Stomach (tissue), 19 donors: ENCODE measurements at places on chromosomes 3 and 15.

DNA sequence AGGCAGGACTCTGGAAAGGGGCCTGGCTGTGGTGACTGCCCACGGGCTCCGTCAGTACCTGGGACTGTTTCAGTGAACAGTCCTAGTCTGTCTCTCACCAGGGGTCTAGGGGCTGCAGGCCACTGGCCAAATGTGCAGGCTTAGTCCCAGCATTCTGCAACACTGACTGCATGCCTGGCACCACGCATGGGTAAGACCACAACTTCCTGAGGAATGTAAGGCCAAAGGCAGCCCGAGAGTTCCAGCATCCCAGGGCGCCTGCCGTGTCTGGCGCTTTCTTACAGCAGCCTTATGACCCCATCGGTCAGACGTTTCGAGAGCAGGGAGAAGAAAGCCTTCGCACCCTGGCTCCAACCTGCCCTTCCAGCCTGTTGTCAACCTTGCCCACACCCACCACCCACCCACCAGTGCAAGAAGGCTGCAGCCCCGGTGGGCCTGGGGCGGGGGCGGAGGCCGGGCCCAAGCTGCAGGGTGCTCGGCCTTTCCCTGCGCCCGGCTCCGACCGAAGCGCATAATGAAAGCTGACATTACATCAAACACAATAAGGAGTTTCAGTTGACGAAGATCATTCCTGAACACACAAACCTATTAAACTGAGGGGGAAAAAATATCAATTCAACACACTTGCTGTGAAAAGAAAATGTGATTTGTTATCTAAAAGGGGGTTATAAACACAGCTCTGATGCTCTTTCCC lies 29.5 kb upstream of the TMEM115 start:
- no peak for DNase-seq

DNA sequence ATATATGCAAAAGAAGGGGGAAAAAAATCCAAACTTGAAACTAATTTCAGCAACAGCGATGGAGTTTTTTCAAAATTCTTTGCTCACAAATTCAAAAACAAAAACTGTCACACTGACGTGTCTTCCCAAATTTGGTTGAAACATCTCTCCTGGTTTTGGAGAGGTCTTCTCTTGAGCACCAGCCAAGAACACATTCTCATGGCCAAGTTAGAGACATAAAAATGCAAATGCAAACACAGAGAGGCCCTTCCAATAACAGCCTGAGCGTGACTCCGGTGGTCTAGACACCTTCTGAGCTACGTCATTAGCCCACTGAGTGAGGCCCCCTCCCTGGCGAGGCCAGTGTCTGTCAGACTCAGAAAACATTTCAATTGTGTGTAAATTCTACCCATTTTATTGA lies 436.0 kb upstream of the PROK2 start:
- no peak for DNase-seq

DNA sequence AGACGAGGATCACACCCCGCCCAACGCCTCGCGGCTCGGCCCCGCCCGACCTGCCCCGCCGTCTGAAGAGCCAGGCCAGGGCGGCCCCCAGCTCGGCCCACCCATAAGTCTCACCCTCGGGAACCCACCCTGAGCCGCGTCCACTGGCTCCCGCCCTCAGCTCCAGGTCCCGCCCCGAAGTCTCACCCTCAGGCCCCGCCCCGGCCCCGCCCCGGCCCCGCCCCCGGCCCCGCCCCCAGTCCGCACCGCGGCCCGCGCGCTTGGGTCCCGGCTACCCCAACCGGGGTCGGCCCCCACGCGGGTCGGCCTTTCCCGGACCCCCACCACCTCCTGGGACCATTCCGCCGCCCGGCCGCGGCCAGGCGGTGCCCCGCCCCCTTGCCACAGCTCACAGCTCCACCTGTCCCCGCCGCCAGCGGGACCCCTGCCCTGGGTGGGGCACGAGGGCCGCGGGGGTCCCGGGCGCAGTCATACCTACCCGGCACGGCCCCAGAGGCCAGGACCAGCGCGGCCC lies 489 bp downstream of the CSPG5 start:
- DNase-seq: peak; percentile 36

GRCh38 chr3:141933421-141934300 lies 57.2 kb downstream of the ATP1B3 start:
- DNase-seq: no peak

DNA sequence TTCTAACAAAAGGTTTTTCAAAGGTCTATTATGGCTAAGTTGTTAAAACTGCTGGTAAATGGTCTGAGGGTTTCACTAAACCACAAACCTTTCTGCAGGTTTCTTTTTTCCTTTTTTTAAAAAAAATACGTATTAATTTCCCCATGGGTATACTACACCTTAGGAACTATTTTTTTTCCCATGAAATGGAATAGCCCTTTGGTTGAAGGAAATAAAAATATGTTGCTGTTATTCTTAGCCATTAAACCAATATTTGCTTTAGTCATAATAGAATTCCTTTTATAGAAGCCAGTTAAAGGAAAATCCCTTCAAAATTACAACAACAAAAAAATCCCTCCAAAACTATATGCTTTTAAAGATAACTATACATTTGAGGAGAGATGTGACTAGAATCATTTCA lies 1303.3 kb downstream of the ROBO2 start:
- DNase-seq: no peak

DNA sequence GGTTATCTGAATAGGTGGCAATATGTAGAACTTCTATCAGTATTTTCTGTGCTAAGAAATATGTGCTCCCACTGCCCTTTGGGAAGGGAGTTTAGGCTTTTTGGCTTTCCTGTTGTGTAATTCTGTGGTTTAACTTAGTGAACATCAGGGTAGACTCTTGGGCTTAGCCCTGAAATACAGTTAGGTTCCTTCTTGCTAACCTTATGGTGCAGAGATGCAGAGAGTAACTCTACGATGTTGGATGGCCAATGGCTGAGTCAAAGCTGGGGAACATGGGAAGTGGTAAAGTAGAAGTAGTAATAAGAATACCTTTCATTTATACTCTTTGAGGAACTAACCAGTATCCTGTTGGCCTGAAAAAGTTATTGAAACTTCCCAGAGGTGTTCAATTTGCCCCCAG lies 80.8 kb upstream of the IL12A start:
- no peak for DNase-seq

- DNase-seq: peak; percentile 0
Observed at GRCh38 chr15:21267671-21268395, 172.5 kb downstream of the POTEB3 start.

DNA sequence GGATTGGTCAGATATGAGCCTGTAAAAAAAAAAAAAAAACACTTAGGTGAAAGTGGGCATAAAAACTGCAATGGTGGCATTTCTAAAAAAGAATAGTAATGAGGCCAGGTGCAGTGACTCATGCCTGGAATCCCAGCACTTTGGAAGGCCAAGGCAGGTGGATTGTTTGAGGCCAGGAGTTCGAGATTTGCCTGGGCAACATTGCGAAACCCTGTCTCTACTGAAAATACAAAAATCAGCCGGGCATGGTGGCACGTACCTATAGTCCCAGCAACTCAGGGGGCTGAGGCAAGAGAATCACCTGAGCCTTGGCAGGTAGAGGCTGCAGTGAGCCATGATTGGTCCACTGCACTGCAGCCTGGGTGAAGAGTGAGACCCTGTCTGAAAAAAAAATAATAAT lies 38.3 kb upstream of the BHLHE40 start:
- DNase-seq: no peak

- DNase-seq: peak; percentile 62
Observed at GRCh38 chr3:182740710-182741109, 52.6 kb upstream of the ATP11B start.

DNA sequence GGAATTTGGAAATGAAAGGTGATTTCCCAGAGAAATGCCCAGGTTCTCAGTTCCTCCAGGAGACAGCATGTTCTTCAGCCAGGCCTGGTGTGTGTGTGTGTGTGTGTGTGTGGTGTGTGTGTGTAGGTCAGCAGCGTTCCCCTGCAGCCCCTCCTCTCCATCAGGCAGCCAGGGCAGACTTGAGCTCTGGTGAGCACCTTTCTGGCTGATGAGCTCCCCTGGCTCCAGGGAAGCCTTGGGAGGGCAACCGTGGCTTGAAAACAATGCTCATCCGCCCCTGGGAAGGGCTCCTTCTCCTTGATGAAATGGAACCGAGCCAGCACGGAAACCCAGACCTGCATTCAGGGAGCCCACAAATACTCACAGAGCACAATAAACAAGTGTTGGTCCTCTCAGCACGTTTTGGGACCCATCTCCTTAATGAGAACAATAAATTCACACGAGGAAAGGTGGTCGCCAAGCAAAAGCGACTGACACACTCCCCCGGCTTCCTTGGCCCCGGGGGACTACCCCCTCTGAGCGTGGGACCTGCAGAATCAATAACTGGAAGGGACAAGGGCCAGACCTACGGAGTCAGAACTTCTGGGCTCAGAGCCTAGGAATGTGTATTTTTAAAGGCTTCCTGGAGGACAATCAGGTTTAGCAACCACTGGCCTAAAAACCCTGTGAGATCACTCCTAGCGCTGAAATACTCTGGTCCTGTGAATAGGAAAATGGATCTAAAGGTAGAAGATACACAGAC lies 38.6 kb upstream of the HES1 start:
- peak; percentile 28 for DNase-seq

DNA sequence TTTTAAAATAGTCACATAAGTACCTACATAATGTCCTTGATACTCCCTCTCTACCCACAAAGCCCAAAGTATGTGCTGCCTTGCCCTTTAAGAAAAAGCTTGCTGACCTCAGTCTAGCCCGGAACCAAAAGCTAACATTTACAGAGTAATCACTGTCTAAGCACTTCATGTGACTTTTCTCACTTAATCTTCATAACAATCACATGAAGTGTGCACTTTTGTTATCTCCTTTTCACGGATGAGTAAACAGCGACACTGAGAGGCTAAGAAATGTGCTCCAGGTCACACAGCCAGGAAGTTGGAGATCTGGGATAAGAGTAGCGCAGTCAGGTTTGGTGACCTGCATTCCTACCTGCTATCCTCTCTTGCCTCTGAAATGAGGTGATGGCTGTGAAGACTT lies 194.0 kb downstream of the ITPR1 start:
- DNase-seq: peak; percentile 73

- DNase-seq: no peak
Observed at GRCh38 chr3:31743331-31744089, 210.8 kb downstream of the STT3B start.

- DNase-seq: peak; percentile 25
Observed at GRCh38 chr15:90463381-90463780, 66.3 kb upstream of the CRTC3 start.

DNA sequence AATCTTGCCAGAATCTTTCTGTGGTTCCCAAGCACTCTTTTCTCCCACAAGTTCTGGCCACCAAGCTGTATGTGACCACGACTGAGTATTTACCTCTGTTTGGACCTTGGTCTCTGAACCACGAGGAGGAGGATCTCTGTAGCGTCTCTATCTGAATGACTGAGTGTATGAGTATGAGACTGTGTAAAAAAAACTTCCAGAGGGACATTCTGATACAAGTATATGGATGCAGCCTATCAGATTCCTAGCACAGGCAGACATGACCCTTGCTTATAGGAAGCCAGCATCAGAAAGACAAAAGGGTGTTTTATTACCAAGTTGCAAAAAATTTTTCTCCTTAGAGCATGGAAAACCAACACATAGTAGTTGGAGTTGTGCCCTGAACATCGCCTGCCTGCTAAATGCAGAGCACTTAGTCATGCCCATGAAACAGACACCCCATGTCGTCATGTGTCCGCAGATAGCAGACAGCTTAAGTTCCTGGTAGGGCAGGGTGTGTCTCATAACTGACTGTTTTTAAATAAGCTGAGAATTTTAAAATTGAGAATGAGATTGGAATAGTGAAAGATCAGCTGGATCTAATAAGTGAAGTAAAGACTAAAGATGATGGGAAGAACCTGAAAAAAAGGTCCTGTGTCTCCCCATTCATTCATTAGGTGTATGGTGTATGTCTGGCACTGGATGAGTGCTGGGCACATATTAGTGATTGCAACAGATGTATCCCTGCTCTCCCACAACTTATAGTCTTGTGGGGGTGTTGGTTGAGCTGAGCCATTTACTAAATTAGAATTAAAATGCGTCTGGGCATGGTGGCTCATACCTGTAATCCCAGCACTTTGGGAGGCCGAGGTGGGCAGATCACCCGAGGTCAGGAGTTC lies 30.9 kb downstream of the DAG1 start:
- peak; percentile 85 for DNase-seq
